ENCODE measurements at places on chromosomes 12 and 14. TPM values are rescaled to one million over a fixed set of nuclear protein-coding genes. Genes with fewer than 3 reads are reported as not detected.

- DNase-seq = no peak
- peaks cover 1% of the 10 kb centered on the region for H3K36me3 ChIP-seq
Measured at GRCh38 chr14:101865288-101865687, 99.1 kb upstream of the DYNC1H1 start.

DNA sequence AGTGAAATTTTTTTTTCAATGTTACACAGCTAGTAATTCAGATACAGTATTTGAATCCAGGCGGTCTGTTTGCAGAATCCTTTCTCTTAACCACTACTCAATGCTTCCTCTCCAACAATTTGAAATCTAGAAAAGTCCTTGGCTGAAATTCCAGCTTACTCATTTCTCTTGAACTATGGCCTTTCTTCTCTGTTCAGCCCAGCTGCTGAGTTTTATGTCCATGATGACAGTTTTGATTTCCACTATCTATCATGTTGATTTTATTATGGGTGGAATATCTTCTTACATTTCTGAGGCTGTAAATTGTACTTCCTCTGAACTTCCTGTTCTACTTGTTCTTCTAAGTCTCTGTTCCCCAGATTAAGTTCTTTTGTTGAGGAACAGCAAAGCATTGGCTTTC lies 315.3 kb downstream of the DIO2 start:
- H3K36me3 ChIP-seq = no peaks in the 10 kb centered on the region
- no peaks in the 10 kb centered on the region for H3K4me1 ChIP-seq
- H3K27ac ChIP-seq = no peak overlapping the region
- H3K4me3 ChIP-seq = no peak overlapping the region
- H3K27me3 ChIP-seq = no peaks in the 10 kb centered on the region

DNA sequence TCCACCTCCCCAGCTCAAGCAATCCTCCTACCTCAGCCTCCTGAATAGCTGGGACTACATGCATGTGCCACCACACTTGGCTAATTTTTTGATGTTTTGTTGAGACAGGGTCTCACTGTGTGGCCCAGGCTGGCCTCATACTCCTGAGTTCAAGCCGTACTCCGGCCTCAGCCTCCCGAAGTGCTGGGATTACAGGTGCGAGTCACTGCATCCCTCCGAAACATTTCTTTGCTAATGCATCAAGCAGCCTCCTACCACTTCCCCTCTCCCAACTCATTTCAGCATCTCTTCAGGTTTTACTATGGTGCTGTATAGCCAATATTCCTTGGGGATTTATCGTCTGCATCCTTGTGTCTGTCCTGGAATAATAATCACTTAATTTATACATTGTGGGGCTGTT lies 2.3 kb upstream of the SLC22A17 start:
- H3K27ac ChIP-seq = no peak overlapping the region
- peaks cover 9% of the 10 kb centered on the region for H3K4me1 ChIP-seq
- peaks cover 6% of the 10 kb centered on the region for H3K36me3 ChIP-seq
- no peak overlapping the region for H3K4me3 ChIP-seq
- DNase-seq = no peak
- no peaks in the 10 kb centered on the region for H3K27me3 ChIP-seq

GRCh38 chr14:53741479-53742232 lies 215.0 kb downstream of the BMP4 start:
- no peaks in the 10 kb centered on the region for H3K27me3 ChIP-seq
- no peak for DNase-seq
- no peaks in the 10 kb centered on the region for H3K36me3 ChIP-seq
- H3K4me3 ChIP-seq = no peak overlapping the region
- no peaks in the 10 kb centered on the region for H3K4me1 ChIP-seq
- H3K27ac ChIP-seq = no peak overlapping the region

GRCh38 chr12:39138268-39138667 lies 232.9 kb upstream of the CPNE8 start:
- H3K27ac ChIP-seq = no peak overlapping the region
- H3K4me1 ChIP-seq = no peaks in the 10 kb centered on the region
- no peaks in the 10 kb centered on the region for H3K27me3 ChIP-seq
- H3K36me3 ChIP-seq = no peaks in the 10 kb centered on the region

DNA sequence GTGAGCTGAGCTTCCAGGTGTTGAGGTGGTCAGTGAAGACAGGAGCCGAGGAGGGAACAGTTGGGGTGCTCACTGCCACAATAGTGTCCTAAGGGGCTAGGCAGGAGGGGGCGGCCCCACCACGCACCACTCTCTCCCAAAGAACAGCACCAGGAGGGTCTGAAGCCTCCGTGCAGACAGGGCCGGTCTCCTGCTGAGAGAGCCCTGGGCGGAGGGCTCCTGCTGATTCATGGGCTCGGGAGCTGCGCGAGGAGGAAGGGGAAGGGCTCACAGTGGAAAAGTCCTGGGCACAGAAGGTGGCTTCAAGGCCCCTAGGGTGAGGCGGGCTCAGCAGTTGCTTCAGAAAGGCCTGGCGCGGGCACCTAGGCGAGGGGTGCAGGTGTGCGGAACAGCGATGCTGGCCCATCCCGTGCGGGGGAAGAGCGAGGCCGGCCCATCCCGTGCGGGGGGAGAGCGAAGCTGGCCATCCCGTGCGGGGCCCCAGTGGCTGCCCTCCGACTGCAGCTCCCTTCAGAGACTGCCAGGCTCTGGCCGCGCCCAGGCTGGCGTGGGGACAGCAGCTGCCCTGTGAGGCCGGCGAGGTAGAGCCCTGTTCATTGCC lies 176.7 kb downstream of the ADGRD1 start:
- H3K36me3 ChIP-seq = no peaks in the 10 kb centered on the region
- no peak overlapping the region for H3K27ac ChIP-seq
- H3K27me3 ChIP-seq = no peaks in the 10 kb centered on the region
- DNase-seq = no peak

GRCh38 chr14:96925422-96925821 lies 128.2 kb downstream of the VRK1 start:
- no peaks in the 10 kb centered on the region for H3K36me3 ChIP-seq
- no peaks in the 10 kb centered on the region for H3K27me3 ChIP-seq
- no peaks in the 10 kb centered on the region for H3K4me1 ChIP-seq
- no peak overlapping the region for H3K4me3 ChIP-seq
- no peak overlapping the region for H3K27ac ChIP-seq

Gene TTC9
- 4.7 TPM for total RNA-seq

DNA sequence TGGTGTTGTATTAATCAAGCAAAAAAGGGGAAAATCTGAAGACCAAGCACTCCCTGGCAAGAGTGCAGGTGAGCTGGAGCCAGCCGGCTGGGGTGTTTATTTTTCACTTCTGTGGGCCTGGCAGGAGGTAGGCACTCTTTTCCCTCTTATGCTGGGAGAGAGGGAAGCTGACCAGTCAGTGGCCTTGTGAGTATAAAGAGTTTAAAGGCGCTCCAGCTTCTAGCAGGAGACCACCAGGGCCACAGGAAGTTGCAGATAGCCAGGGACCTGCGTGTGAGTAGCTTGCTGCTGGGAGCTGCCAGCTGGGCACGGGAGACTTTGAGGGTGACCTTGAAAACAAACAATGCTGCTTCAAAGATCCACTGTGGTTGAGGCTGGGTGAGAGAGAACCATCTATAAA lies 217.4 kb upstream of the PWP1 start:
- no peaks in the 10 kb centered on the region for H3K4me1 ChIP-seq
- no peak overlapping the region for H3K27ac ChIP-seq
- DNase-seq = no peak
- no peaks in the 10 kb centered on the region for H3K27me3 ChIP-seq
- no peak overlapping the region for H3K4me3 ChIP-seq

DNA sequence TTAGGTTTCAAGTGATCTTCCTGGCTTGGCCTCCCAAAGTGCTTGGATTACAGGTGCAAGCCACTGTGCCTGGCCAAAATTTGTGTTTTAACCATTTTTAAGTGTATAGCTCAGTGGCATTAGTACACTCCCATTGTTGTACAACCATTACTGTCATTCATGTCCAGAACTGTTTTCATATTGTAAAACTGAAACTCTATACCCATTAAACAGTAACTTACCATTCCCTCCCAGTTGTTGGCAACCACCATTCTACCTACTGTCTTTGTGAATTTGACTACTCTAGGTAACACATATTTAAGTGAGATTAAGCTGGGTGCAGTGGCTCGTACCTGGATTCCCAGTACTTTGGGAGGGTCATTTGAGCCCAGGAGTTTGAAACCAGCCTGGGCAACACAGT lies 67.3 kb upstream of the KCNH3 start:
- no peak overlapping the region for H3K4me3 ChIP-seq
- no peak for DNase-seq
- no peaks in the 10 kb centered on the region for H3K36me3 ChIP-seq
- H3K27ac ChIP-seq = no peak overlapping the region
- H3K4me1 ChIP-seq = no peaks in the 10 kb centered on the region
- no peaks in the 10 kb centered on the region for H3K27me3 ChIP-seq

GRCh38 chr12:67141296-67142018 lies 127.7 kb upstream of the CAND1 start:
- DNase-seq = no peak
- no peak overlapping the region for H3K27ac ChIP-seq
- H3K27me3 ChIP-seq = no peaks in the 10 kb centered on the region

DNA sequence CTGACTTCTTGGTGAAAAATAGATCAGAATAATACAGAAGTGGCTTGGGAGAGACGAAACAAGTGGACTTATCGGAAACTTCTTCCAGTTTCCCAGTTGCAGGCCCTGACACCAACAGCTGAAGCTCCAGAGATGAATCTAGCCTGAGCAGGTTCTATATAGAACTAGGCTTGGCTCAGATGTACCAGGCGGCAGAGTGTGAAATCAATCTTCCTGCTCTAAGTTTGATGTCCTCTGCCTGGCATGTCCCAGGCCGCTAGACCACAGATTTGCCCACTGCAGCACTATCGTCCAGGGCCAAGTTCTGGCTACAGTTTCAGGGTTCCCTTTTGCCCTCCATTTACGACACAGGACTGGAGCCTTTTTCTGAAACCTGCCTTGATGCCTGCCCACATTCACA lies 91.3 kb upstream of the PLEKHA5 start:
- no peaks in the 10 kb centered on the region for H3K27me3 ChIP-seq
- no peaks in the 10 kb centered on the region for H3K4me1 ChIP-seq
- no peak for DNase-seq
- no peak overlapping the region for H3K27ac ChIP-seq

Gene AQP6
- total RNA-seq = not detected

- H3K27me3 ChIP-seq = no peaks in the 10 kb centered on the region
- no peak overlapping the region for H3K4me3 ChIP-seq
- no peaks in the 10 kb centered on the region for H3K4me1 ChIP-seq
- H3K27ac ChIP-seq = no peak overlapping the region
Measured at GRCh38 chr12:112627851-112628250, 163.7 kb upstream of the RPH3A start.

GRCh38 chr14:55370883-55371455 lies 40.7 kb downstream of the ATG14 start:
- H3K4me3 ChIP-seq = no peak overlapping the region
- H3K27ac ChIP-seq = no peak overlapping the region
- H3K27me3 ChIP-seq = no peaks in the 10 kb centered on the region
- H3K36me3 ChIP-seq = peaks cover 23% of the 10 kb centered on the region

GRCh38 chr12:63916561-63917476 lies 72.3 kb downstream of the SRGAP1 start:
- H3K4me3 ChIP-seq = no peak overlapping the region
- no peaks in the 10 kb centered on the region for H3K27me3 ChIP-seq
- no peak overlapping the region for H3K27ac ChIP-seq
- DNase-seq = no peak
- no peaks in the 10 kb centered on the region for H3K36me3 ChIP-seq
- peaks cover 16% of the 10 kb centered on the region for H3K4me1 ChIP-seq

Gene NELL2
- 0.63 TPM for total RNA-seq

All from thoracic aorta (tissue), 2 donors.